ENCODE measurements at places on chromosomes 11 and 22.

DNA sequence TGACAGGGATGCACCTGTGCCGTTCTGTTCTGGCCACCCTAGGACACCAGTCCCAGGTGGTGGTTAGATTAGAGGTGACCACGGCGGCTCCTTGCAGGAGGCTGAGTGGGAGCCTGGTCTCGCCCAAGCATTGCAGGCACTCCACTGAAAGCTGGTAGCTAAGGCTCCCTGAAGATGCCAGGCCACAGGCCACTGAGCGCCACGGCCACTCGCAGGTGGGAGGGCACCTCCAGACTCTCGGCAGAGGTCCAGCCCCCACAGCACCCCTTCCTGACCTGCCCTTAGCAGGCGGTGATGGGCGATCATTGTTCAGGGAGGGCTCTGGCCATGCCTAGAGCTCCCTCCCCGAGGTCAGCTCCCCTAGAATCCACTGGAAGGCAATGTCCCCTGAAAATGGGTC is 1270.2 kb downstream of the BRD1 start:
- DNase-seq = no peak

DNA sequence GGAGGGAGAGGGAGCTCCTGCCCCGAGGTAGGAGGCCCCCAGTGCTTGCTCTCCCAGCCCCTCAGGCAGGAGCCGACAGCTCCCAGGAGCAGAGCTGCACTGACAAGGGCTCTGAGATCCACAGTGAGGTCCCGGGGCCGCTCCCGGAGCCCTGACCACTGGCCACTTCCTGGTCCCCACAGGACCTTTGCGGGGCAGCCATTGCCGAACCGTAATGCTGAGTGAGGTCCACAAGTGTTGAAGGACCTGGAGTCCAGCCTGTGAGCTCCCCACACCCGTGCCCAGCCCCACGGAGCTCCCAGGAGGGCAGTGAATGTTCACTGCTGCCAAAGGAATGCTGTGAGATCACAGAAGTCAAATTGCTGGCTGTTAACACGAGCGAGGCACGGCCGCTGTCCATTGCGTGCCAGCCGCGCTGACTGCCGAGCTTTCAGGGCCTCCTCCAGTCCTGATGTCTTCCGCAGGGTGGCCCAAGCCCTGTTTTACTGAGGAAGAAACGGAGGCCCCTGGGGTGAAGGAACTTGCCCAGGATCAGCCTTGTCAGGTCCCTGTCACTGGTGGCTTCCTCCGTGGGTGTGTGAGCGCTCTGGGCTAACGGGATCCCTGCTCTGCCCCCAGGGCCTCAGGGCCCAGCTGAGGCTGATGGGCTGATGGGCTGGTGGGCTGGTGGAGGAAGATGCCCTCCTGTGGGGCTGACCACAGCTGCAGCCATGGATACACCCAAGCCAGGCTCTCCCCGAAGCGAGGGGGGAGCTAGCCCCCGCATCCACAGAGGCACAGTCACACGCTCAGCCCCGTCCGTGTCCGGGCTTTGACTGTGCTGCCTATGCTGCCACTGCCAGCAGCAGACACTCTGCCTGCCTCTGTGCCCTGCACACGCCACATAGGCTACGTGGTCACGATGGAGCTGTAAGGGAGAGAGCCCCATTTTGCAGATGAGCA is 70.8 kb downstream of the WNT7B start:
- DNase-seq = no peak

- no peak for DNase-seq
These were observed 4.5 kb downstream of the TLCD5 start for GRCh38 chr11:120329556-120329955.

- DNase-seq = no peak
These were observed 43.1 kb upstream of the GRAMD1B start for GRCh38 chr11:123386796-123387510.

GRCh38 chr11:42773729-42774128 is 538.1 kb upstream of the API5 start:
- no peak for DNase-seq

DNA sequence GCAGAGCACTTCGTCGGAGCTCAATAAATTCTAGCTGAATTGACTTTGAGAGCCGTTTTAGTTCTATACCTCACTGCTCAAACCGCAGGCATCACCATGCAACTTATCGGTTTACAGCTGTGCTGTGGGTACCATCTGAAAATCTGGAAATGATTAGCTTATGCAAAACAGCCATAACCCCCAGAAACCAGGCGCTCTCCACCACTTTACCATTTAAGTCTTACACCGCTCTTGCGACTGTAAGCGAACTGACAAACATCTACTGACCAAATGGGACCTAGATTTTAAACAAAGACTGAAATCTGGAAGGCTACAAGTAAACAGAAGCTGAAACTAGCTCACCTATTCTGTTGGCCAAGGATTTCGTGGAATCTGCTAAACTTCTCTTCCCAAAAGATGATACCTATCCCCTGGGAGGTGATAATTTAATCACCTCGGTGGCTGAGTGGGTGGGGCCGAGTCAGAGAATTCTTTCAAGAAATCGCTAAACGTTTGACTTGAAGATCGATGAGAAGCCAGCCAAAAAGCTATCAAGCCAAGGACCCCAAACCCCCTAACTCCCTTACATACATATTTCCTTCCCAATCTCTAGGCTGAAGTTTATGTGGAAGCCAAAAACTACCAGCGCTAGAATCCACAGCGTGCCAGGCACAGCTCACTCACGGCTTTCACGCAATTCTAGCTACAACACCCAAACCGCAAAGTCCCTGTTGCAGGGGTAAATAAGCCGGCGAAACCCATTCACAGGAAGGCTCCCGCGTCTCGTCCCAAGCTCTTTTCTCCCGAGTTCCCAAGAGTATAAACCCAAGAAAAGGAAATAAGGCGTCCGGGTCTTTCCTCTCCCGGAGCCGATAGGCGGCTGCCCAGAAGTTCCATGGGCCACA is 644 bp downstream of the SPTY2D1 start:
- DNase-seq = no peak

DNA sequence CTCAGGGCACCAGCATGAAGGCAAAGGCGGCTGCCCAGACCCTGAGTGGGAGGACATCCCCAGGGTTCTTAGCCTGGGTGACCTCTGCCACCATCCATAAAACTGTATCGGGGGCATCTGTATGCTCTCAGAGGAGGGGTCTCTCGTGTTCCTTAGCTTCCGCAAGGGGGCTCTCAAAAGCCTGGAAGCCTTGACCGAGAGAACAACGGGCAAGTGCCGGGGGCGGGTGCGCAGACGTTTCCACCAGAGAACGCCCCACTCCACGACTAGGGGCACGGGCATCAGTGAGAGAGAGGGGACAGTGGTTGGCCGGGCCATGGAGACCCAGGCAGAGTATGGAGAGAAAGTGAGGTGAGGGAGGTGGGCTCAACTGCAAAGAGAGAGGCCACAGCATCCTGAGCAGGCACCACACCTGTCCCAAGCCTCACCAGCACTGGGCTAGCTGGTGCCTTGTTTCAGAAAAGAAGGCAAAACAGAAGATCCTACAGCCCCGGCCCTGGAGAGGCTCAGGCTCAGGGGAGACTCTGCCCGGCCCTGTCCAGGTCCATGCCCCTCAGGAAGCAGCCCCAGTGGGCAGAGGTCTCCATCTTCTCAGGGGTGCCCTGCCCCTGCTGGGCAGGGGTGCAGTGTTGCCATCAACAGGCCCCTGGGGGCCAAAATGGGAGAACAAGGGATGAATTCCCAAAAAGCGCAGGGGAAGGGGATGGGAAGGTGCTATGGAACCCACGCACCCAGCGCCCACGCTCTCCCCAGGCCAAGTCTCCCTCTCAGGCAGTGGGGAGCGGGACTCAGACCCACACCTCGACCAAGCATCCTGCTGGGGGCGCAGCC is 5.9 kb downstream of the TSPAN32 start:
- DNase-seq = no peak

- no peak for DNase-seq
These were observed 53.2 kb downstream of the ALX4 start for GRCh38 chr11:44256673-44257291.

DNA sequence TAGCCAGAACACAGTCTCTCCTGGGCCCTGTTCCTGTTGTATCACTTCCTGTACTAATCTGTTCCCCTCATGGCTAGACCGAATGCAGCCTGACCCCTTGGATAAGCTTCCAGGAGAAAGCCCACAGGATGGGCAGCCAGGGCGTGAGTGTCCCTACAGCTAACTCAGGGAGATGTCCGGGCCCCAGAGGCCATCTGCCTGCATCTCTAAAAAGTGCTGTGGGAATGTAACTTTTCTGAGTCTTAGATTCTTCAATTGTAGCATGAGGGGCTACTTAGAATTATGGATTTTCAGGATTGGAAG is 7.7 kb upstream of the MALAT1 start:
- no peak for DNase-seq
